ENCODE measurements at places on chromosomes 1 and 21.
A peak's percentile ranks its signal among the peaks of the same experiment; 100 is the strongest.

GRCh38 chr1:96538111-96538641, 183.4 kb upstream of the PTBP2 start:
- no peak for DNase-seq

GRCh38 chr1:214031267-214031650, 43.5 kb downstream of the PROX1 start:
- DNase-seq, result no peak

GRCh38 chr1:77926561-77927357, 38.3 kb downstream of the NEXN start:
- no peak for DNase-seq

- DNase-seq, result no peak
Measured at GRCh38 chr1:47555306-47555705, 117.5 kb downstream of the FOXD2 start.

DNA sequence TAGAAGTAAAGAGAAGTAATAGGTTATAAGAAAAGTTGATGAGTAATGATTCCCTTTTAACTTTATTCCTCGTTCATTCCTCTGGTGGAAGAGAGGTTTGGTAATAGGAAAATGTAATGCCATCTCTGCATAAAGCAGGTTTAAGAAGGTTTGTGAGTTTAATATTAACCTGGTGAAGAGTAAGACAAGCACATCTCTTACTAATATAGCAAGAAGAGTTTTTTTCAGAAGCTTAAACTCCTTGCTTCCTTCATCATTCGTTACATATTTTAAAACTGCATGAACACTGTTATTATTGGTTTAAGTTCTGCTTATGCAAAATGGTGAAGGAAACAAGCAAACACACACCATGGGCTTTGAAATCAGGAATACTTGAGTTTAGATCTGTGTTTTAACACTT, 9.2 kb upstream of the PLA2G4A start:
- DNase-seq, result no peak

- DNase-seq, result no peak
Measured at GRCh38 chr1:96971849-96972602, 250.4 kb downstream of the PTBP2 start.

- peak; percentile 89 for DNase-seq
Measured at GRCh38 chr21:36927719-36928117, 38.8 kb downstream of the HLCS start.

DNA sequence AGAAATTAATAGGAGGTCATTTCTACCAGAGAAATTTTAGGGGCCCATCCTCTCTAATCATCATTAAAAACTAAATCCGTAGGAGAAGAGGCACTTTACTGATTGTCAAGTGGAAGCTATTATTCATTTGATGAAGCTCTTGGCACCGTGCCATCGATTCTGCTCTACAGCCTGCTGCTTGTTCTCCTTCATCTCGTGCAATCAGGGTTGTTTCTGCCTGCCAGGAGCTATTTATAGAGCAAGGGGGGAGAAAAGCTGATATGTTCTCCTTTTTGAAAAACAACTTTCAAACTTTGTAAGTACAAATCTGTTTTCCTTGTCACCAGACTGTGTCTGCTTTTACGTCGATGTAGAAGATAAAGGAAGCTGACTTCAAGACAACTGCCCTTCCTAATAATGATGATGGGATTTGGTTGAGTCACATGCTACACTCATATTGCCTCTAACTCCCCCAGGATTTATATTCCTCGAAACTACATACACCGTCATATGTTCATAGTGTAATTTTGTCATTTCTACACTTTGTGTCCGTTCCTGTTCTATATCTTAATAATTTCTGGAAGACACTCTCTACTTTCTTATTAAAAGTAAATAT, 169.6 kb upstream of the LHX8 start:
- DNase-seq, result peak; percentile 64

DNA sequence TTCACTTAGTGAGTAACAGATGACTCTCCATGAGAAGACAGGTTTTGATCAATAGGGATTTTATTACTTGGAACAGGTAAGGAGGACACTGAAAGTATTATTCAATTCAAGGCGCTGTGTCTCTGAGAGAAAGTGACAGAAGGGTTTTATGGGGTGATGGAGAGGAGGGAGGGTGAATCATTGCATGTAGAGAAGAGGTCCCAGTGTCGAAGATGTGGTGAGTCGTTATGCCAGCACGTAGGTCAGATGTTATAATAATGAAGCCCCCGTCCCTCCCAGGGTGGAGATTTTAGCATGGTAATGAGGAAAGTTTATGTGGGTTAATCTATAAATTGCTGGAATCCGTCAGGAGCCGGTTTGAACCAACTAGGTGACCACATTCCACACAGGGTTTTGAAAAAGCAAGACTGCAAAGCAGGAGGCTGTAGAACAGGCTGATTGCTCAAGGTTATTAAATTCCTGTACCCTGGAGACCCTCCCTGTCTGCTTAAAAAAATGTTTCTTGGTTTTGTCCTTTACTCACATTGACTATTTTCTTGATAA, 586.4 kb upstream of the TMPRSS15 start:
- no peak for DNase-seq

DNA sequence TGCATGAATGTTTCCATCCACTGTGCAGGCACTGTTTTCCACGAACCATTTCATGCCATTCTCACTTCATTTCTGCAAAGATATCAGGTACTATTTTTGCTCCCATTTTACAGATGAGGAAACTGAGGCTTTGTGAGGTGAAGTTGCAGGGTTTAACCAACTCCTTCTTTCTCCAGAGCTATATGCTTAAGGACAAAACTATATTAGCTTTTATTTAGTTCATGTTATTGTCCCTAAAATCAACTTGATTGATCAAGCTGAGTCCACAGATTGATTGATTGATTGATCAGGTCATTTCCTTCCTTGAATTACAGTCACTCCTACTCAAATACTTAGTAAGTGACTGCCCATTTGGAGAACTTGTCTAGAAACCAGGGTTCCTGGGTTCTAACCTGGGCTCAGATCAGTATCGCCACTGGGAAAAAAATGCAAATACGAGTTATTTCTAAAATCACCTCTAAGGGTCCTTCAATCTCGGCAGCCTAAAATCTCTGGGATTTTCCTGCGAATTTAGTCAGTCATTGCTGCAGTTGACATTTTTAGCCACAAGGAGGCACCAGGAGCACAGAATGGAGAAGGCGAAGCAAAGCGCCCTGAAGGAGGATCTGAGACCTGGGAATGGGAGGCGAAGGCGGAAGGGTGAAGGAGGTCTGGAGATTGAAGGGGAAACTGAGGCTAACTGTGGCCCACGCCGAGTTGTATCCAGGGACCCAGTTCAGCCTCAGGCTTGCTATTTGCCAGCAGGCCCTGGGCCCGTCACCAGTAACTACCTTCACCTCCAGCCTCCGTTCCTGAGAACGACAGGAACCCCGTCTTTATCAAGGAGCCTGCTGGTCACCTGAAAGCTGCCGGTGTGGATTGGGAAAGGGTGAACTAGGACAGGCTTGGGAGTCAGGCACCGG, 14.3 kb upstream of the MUL1 start:
- DNase-seq, result peak; percentile 74

- no peak for DNase-seq
Measured at GRCh38 chr1:112395256-112395820, 676 bp upstream of the CTTNBP2NL start.

GRCh38 chr1:229570305-229570704, 11.8 kb upstream of the ABCB10 start:
- DNase-seq, result no peak

DNA sequence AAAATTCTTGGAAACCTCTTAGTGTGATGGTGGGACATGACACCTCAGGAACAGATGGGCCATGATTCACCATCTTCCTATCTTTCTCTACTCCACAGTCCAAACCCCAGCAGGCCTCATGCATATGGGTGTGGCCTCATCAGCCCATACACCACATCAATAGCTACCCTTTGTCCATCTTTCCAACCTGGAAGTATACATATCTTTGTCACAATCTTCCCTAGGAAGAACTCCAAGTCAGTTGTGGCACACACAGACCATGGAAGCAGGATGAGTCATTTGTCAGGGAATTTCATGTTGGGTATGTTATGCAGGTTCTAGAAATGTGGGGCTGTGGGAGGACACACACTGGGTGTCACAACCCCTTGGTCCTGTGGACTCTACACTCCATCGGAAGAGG, 30.5 kb upstream of the CLCA4 start:
- no peak for DNase-seq

GRCh38 chr1:154784924-154785531, 85.1 kb downstream of the KCNN3 start:
- DNase-seq, result no peak

- no peak for DNase-seq
Measured at GRCh38 chr1:170544624-170545023, 12.7 kb downstream of the GORAB start.

DNA sequence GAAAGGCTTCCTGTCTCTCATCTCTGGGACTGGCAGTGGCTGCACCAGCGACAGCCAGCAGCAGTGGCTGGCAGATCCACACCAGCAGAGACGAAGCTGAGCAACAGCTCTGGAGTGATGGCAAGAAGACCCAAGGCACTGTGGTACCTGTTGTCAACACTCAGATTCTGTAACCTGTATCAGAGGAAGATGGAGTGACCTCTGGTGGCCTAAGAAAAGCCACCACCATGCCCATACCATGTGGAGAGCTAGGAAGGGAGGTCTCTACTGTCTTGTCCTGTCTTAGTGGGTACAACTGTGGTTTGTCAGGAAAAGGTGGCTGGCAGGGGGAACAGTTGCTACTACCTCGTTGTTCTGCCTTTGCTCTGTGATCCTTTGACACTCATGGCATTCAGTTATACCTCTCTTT, 22.5 kb upstream of the RHBDL2 start:
- DNase-seq, result peak; percentile 27

DNA sequence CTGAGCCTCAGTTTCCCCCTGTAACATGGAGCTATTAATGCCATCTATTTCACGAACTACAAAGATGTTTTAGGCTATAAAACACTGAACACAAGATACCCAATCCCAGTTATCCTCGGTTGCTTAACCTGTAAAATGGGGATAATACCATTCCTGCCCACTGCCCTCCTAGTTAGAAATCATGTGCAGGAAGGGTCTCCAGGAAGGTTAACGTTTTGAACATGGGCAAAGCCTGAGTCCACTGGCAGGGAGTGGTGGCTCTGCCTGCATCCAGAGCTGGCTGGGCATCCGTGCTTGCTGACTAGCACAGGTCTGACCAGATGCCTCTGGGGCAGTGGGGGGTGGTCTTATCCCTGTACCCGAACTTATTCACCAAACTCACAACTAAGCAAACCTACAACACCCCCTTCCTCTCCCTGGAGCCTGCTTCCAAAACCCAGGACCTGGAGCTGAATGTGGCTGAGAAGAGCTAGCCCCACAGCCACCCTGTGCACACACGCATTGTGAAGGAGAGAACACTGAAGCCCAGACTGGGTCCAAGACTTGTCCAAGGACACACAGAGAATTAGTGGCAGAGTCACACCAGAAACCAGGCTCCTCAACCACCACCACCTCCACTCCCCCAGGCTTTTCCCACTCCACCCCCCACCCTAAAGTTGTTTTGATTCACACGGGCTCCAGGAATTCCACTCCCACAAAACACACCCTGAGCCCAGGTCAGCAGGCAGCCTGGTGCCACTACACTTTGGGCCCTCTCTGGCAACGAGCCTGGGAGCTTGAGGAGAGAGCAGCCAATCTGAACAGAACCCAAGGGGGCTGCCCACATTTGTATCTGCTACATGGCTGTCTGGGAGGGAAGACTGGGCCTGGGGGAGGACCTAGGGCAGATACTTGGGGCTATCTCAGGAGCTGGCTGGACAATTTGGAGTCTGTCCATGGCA, 1.6 kb downstream of the E2F2 start:
- DNase-seq, result no peak

DNA sequence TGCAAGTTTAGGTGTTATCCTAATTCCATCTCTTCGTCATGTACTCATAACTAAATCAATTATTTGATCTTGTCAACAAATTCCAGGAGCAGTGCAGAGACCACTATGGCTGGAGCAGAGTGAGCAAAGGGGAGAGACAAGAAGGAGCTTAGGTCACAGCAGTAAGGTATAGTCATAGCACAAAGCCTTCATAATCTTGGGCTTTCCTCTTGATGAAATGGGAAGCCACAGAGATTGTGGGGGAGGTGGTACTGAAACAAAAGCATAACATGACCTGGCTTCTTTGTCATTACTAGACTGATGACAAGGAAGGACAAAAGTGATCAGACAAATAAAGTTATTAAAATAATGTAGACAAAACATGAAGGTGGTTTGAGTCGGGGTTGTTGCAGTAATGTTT, 60.1 kb upstream of the PTGS2 start:
- no peak for DNase-seq

GRCh38 chr1:231962636-231963035, 336.0 kb downstream of the DISC1 start:
- DNase-seq, result no peak

DNA sequence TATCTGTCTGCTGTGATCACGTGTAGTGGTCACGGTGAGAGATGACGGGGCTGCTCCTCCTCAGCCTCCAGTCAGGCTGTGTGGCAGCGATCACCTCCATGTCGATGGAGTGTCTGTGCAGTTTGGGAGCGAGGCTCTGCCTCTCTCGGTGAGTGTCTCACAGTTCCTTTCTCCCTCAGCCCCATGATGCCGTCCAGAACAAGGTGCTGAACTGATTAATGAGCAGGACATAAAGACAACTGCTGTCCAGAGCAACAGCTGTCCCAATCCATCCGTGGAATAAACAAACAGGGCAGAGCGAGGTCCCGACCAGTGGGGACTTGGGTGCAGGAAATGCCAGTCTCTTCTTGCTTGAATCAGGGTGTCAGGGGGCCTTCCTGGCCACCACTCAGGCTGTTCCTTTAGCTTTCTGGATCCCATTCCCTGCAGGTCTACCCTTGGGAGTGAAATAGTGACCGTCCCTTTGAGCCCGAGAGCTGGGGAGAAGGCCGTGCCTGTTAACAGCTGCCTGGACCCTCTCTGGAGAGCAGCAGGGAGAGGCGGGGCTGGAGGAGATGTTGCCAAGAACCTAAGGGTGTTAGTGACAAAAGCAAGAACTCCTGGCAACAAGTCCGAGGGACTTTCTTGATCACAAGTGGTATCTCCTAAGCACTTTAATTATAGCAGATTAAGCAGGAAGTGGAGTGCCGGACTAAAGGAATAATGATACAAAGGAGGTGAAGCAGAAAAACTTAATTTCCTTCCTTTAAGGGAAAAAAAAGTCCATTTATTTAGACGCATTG, 443.9 kb downstream of the KIF26B start:
- no peak for DNase-seq

- DNase-seq, result no peak
Measured at GRCh38 chr1:22340873-22341272, 110.8 kb upstream of the ZBTB40 start.

- no peak for DNase-seq
Measured at GRCh38 chr1:92081031-92081430, 886 bp downstream of the BTBD8 start.

GRCh38 chr1:11071463-11072215, 11.8 kb upstream of the SRM start:
- DNase-seq, result no peak

- DNase-seq, result no peak
Measured at GRCh38 chr1:41454406-41454805, 30.1 kb downstream of the EDN2 start.

GRCh38 chr21:42179316-42179715, 39.6 kb upstream of the ABCG1 start:
- DNase-seq, result no peak

DNA sequence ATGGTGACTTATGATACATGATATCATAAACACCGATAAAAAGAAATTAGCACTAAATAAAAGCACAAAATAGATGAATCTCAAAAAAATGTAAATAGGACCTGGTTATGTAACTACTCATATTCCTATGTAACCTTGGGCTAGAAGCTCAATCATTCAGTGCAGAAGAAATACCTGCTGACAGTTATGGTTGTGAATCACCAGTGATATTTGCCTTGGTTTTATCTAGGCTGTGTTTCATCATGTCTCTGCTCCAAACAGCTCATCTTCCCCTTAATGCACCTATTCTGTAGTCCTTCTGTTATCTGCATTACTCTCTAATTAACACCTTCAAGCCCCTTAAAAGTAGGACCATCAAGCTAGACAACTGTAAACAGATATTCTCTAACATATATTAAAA, 16.3 kb upstream of the PIGC start:
- DNase-seq, result no peak

Data from D341Med (cell line).